ENCODE measurements at places on chromosomes 4 and X. TPM values are rescaled to one million over a fixed set of nuclear protein-coding genes. Genes with fewer than 3 reads are reported as not detected.

Gene FGF2
- total RNA-seq, result 3.2 TPM

Gene CNGA1
- total RNA-seq, result not detected

DNA sequence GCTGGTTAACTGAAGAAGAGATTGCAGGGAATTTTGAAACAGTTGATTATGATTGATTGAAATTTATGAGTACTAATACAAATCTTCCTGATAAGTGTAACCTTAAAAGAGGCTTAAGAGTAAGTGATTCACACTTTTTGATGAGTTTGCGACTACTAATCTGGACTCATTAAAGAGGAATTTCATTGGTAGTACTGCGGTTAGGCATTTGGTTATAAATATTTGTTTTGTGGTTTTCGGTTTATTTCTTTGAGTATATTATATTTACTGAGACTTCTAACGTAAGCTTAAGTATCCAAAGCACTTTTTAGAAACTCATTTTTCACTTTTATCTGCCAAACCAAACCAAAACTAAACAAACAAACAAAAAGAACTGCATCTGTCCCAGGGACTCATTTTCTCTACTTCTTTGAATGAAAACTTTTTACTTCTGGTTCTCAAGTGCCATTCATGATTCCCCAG lies 20.7 kb downstream of the SLIT2 start:
- no peak overlapping the region for H3K27ac ChIP-seq
- DNase-seq, result no peak
- peaks cover 9% of the 10 kb centered on the region for H3K4me1 ChIP-seq
- H3K4me3 ChIP-seq, result no peak overlapping the region
- H3K36me3 ChIP-seq, result peaks cover 13% of the 10 kb centered on the region

GRCh38 chr4:102826105-102826889 lies 1.1 kb downstream of the UBE2D3 start:
- DNase-seq, result no peak
- H3K4me1 ChIP-seq, result peaks cover 22% of the 10 kb centered on the region
- H3K27me3 ChIP-seq, result no peaks in the 10 kb centered on the region
- peak overlapping the region; percentile 89 for H3K4me3 ChIP-seq
- H3K36me3 ChIP-seq, result no peaks in the 10 kb centered on the region

GRCh38 chrX:108396188-108396891 lies 41.9 kb downstream of the COL4A6 start:
- peaks cover 30% of the 10 kb centered on the region for H3K4me1 ChIP-seq
- H3K36me3 ChIP-seq, result no peaks in the 10 kb centered on the region
- H3K4me3 ChIP-seq, result no peak overlapping the region

Gene C4orf36
- not detected for total RNA-seq

GRCh38 chr4:169369634-169370033 lies 98.9 kb upstream of the SH3RF1 start:
- no peaks in the 10 kb centered on the region for H3K36me3 ChIP-seq
- H3K27me3 ChIP-seq, result no peaks in the 10 kb centered on the region
- DNase-seq, result no peak
- no peak overlapping the region for H3K27ac ChIP-seq
- H3K4me3 ChIP-seq, result no peak overlapping the region

Gene CETN2
- 53.8 TPM for total RNA-seq

DNA sequence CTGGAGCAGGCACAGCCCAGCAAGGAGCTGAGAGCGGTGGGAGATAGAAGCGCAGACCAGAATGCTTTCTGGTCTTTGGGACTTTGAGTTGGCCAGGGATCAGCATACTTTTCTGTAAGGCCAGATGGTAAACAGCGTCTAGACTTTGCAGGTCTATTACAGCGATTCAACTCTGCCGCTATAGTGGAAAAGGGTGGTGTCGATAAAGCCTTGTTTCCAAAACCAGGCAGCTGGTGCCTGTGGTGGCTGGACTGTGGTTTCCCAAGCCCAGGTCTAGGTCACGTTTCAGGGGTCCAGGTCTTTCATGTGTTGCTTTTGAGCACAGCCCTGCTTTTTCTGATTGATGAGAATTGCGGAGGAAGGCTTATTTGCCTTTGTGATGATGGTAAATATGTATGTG lies 40.1 kb downstream of the HTT-AS start:
- no peaks in the 10 kb centered on the region for H3K36me3 ChIP-seq
- no peak overlapping the region for H3K4me3 ChIP-seq
- DNase-seq, result no peak
- H3K4me1 ChIP-seq, result peaks cover 9% of the 10 kb centered on the region
- no peaks in the 10 kb centered on the region for H3K27me3 ChIP-seq

DNA sequence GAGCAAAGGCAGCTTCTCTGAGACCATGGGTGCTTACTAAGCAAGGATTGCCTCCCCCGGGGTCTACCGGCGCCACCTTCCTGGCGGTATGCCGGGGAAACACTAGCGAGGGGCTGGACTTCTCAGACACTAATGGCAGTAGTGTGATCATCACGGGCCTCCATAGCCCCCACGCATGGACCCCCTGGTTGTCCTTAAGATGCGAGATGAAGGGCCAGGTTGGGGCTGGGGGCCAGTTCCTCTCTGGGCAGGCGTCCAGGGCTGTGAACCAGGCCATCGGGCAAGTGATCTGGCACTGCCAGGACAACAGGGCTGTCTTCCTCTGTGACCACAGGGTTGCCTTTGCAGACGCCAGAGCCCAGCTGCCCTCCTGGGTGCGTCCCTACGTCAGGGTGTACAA lies 60.7 kb downstream of the ALPK1 start:
- H3K4me3 ChIP-seq, result no peak overlapping the region
- H3K36me3 ChIP-seq, result no peaks in the 10 kb centered on the region
- H3K4me1 ChIP-seq, result no peaks in the 10 kb centered on the region
- H3K27me3 ChIP-seq, result no peaks in the 10 kb centered on the region
- no peak for DNase-seq
- H3K27ac ChIP-seq, result no peak overlapping the region

- H3K36me3 ChIP-seq, result no peaks in the 10 kb centered on the region
- peak; percentile 29 for DNase-seq
- H3K27me3 ChIP-seq, result no peaks in the 10 kb centered on the region
- no peaks in the 10 kb centered on the region for H3K4me1 ChIP-seq
Measured at GRCh38 chrX:41265615-41266014, 68.3 kb upstream of the DDX3X start.

GRCh38 chr4:65917486-65917885 lies 247.2 kb upstream of the EPHA5 start:
- H3K4me3 ChIP-seq, result no peak overlapping the region
- H3K4me1 ChIP-seq, result no peaks in the 10 kb centered on the region
- H3K36me3 ChIP-seq, result no peaks in the 10 kb centered on the region
- DNase-seq, result peak; percentile 58
- no peaks in the 10 kb centered on the region for H3K27me3 ChIP-seq
- H3K27ac ChIP-seq, result no peak overlapping the region

DNA sequence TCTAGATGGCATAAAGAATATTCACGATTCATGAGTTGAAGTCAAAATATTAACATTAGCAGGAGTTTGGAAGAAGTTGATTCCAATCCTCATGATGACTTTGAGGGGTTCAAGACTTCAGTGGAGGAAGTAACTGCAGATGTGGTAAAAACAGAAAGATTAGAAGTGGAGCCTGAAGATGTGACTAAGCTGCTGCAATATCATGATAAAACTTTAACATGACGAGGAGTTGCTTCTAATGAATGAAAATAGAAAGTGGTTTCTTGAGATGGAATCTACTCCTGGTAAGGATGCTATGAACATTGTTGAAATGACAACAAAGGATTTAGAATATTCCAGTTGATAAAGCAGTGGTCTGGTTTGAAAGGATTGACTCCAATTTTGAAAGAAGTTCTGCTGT lies 70.1 kb upstream of the TMLHE start:
- H3K36me3 ChIP-seq, result no peaks in the 10 kb centered on the region
- no peak overlapping the region for H3K4me3 ChIP-seq
- H3K4me1 ChIP-seq, result no peaks in the 10 kb centered on the region

DNA sequence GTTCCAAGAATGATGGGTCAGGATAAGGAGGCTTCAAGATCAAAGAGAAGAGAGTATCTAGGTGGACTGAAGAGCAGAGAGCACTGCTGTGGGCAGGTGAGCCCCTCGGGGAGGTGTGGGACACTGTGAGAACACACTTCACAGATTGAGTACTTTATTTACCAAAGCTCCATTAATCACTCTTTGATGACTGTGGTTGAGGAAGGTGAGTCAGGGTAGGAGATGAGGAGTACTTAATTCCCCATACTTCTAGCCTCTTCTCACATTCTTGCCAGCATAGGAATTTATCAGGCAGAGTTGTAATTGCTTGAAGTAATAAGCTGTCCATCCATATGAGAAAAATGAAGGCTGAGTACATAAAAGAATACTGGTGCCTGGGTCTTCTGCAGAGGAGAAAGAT lies 375.3 kb downstream of the PCDH10 start:
- H3K4me3 ChIP-seq, result no peak overlapping the region
- H3K27ac ChIP-seq, result no peak overlapping the region
- H3K27me3 ChIP-seq, result no peaks in the 10 kb centered on the region
- no peaks in the 10 kb centered on the region for H3K36me3 ChIP-seq

Gene OPRPN
- not detected for total RNA-seq

DNA sequence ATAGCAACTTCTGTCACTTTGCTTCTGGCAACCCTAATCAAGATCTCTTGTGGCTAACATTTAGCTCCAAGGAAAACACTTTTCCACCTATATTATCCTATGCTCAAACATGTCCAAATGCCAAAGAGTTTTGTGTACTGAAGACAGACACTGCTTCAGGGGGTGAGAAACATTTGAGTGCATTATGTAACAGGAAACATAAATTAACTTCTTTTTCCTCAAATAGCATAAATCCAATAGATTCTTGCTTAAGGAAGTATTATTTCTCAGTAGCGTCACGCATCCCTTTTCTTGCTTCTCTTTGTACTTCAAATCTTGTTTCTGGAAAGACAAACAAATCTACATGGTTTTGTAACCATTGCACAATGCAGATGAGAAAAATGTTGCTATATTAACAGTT lies 839.1 kb downstream of the GLUD2 start:
- H3K27me3 ChIP-seq, result no peaks in the 10 kb centered on the region
- DNase-seq, result no peak
- no peaks in the 10 kb centered on the region for H3K4me1 ChIP-seq
- no peaks in the 10 kb centered on the region for H3K36me3 ChIP-seq
- H3K4me3 ChIP-seq, result no peak overlapping the region

- no peaks in the 10 kb centered on the region for H3K4me1 ChIP-seq
- no peak for DNase-seq
- H3K4me3 ChIP-seq, result no peak overlapping the region
- no peaks in the 10 kb centered on the region for H3K27me3 ChIP-seq
- H3K36me3 ChIP-seq, result no peaks in the 10 kb centered on the region
Measured at GRCh38 chr4:83782591-83782990, 246.7 kb downstream of the GPAT3 start.

DNA sequence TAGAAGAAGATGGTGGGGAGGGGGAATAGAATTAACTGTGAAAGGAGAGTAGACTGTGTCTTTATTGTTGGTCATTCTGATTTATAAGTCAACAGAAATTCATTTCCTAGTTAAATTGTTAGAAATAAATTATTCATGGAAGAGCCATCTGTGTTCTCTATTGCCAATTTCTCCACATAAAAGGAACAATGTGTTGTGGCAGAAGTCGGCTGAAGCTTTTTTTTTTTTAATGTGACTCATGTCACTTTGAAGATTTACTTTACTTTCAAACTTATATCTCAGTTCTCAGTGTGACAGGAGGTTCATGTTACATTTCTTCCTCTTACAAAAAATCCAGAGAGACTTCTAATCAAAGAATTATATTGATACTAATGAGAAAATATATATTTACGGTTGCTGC lies 60.5 kb downstream of the CPE start:
- no peak for DNase-seq
- no peak overlapping the region for H3K27ac ChIP-seq
- no peaks in the 10 kb centered on the region for H3K27me3 ChIP-seq
- H3K4me3 ChIP-seq, result no peak overlapping the region
- H3K4me1 ChIP-seq, result peaks cover 3% of the 10 kb centered on the region
- no peaks in the 10 kb centered on the region for H3K36me3 ChIP-seq

DNA sequence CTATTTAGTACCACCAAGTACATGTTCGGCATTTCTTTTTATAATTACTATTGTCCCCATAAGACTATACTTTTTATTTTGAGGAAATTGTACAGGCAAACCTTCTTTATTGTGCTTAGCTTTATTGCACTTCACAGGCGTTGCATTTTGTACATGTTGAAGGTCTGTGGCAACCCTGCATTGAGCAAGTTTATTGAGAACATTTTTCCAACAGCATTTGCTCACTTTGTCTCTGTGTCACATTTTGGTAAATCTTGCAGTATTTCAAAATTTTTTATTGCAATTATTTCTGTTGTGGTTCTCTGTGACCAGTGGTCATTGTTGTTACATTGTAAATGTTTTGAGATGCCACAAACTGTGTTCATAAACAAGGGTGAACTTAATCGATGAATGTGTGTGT lies 10.8 kb upstream of the CXCL5 start:
- no peak overlapping the region for H3K27ac ChIP-seq
- H3K4me3 ChIP-seq, result no peak overlapping the region
- no peaks in the 10 kb centered on the region for H3K4me1 ChIP-seq
- no peaks in the 10 kb centered on the region for H3K36me3 ChIP-seq
- DNase-seq, result no peak

DNA sequence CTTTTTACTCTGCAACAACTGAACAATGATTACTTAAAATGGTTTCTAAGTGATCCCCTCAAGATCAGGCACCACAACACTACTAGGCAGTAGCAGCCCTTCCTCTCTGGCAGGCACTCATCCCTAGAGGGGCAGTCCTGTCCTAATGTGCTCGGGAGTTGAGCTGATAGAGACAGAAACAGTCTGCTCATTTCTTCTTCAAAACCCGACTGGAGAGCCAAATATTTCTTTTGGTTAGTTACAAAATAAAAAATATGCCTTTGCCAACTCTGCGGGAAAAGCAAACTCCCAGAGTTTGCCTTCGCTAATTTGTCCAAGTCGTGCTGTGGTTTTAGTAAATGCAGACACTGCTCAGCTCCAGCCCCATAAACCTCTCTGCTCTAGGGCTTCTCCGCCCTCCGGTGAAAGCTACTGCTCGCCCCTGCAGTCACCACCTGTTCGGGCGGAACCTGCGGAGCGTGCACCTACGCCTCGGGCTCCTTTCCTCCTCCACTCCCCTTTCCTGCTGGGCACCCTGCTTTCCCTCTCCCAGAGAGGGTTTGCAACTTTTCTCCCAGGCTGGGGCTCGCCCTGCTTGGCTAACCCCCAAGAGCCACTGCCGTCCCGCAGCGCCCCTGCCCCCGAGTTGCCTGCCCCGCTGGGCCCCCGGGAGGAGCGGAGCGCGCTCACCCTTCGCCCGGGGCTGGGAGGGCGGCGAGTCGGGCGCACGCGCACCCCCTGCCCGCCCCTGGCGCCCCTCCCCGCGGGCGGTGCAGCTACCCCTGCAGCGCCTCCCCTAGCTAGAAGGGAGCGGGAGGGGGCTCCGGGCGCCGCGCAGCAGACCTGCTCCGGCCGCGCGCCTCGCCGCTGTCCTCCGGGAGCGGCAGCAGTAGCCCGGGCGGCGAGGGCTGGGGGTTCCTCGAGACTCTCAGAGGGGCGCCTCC lies at the start of gene NPNT:
TSS of gene NPNT (plus strand) at position 812 of the 923 bp plus-strand sequence. CDS start 182 bp downstream, outside the sequence.
- H3K4me3 ChIP-seq, result peak within 1 kb of the TSS; percentile 57
- no peak within 1 kb of the TSS for H3K27ac ChIP-seq
- DNase-seq, result peak; percentile 79
- no peaks in the 10 kb centered on the region for H3K36me3 ChIP-seq
- peaks cover 99% of the 10 kb centered on the region for H3K27me3 ChIP-seq
- H3K4me1 ChIP-seq, result peaks cover 4% of the 10 kb centered on the region

GRCh38 chr4:38609614-38610013 lies 54.4 kb upstream of the KLF3 start:
- no peak for DNase-seq
- H3K36me3 ChIP-seq, result no peaks in the 10 kb centered on the region
- H3K4me3 ChIP-seq, result no peak overlapping the region
- H3K4me1 ChIP-seq, result no peaks in the 10 kb centered on the region
- no peak overlapping the region for H3K27ac ChIP-seq

GRCh38 chrX:30865015-30865414 lies 24.0 kb downstream of the TAB3 start:
- H3K4me3 ChIP-seq, result no peak overlapping the region
- H3K36me3 ChIP-seq, result no peaks in the 10 kb centered on the region
- H3K27ac ChIP-seq, result no peak overlapping the region
- no peaks in the 10 kb centered on the region for H3K4me1 ChIP-seq

Data from cardiac muscle cell (in vitro differentiated cells and primary cell).